ENCODE measurements at places on chromosomes 3 and 15.

GRCh38 chr3:37290551-37290950, 116.2 kb upstream of the LRRFIP2 start:
- no peak for DNase-seq

DNA sequence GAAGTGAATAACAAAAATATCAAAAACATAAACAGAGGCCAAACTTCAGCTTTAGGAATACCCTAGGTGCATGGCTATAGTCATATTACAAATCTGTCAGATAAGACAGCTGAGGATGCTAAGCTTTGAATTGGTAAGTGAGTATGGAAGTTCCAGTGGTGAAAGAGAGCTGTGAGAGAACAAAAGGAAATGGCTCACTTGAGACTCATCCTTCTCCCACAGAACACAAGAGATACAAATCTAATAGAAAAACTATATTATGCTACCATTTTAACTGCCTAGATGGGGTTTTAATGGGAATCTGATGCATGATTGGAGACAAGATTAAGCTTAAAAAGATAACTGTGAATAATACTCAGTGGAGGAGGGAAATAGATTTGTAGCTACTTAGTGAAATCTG, 21.5 kb upstream of the PEX5L start:
- no peak for DNase-seq

DNA sequence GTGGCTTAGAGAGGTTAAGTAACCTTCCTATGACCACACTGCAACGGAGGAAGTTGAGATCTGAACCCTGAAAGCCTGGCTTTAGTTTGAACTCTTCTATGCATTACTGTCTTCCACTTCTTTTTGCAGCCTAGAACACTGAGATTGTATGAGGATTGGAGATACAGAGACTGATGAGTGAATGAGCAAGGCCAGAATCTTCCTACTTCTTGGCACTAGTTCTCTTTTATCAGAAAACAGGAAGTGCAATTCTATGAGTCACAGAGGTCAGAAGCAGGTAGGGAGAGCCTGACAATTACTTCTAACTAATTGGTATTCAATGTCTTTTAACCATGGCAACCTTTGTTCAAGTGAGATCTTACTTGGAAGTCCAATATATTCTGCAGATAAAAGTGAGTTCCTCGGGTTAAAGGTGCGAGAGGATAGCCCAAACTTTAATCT, 219.0 kb downstream of the SHQ1 start:
- DNase-seq = no peak

GRCh38 chr3:32850636-32851035, 32.8 kb downstream of the TRIM71 start:
- no peak for DNase-seq

GRCh38 chr3:32995098-32995497, 43.7 kb downstream of the CCR4 start:
- DNase-seq = no peak

DNA sequence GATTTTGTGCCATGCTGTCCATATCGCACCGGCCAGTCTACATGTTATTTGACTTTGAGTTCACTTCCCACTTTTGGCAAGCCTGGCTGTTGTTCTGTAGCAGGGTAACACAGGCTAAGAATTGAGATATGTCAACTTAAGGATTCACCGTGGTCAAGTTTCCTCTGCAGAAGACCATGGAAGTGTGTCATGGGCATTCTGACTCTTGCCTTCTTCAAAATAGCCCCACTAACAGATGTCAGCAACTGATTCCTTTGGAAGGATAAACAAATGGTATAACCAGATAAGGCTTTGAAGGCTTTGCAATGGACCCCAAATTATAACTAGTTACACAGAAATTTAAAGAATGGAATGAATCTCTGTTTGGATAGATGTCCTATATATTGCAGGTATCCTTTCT, 20.1 kb upstream of the CD47 start:
- DNase-seq = no peak

DNA sequence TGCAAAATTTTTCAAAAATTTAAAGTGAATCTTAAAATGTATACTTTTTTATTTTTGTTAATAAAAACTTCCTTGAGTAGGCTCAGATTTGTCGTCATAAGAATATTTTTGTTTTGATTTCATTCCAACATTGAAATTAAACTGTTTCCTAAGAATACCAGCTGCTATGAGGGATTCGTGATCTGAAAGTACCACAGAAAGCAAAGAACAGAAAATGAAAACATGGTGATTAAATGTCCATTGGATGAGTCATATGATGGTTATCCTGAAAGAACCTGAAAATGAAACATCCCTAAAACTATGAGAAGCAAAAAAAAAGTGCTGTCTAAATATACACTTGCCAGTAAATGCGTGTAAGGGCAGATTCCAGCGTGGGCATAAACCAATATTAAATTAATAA, 143.8 kb downstream of the GMNC start:
- no peak for DNase-seq

DNA sequence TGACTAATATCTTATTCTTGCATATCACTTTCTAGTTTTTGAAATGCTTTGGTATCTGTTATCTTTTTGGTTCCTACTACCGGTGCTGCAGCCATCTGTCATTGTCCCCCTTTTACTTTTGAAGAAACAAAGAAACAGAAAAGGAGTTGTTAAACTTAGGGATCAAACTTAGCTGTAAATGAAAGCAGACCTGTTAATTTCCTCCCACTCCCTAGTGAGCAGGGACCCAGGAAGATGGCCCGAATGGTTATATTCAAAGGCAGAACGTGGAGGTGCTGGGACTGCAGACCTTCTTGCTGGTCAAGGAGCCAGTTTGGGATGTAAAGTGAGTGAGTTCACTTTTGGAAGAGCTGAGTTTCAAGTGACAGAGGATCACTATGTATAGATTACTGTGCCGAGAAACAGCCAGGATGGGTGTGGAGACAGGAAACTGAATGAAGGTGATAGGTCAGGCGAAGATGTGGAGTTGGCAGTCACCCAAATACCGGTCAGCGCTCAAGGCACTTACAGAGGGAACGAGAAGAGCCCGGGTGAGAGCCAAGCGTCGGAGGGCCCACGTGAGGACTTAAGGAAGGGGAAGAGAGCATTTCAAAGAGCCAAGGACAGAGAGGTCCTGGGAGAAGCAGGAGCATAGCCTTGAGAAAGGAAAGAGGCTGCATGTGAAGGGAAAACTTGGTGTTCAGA, 20.1 kb downstream of the KBTBD8 start:
- DNase-seq = no peak

DNA sequence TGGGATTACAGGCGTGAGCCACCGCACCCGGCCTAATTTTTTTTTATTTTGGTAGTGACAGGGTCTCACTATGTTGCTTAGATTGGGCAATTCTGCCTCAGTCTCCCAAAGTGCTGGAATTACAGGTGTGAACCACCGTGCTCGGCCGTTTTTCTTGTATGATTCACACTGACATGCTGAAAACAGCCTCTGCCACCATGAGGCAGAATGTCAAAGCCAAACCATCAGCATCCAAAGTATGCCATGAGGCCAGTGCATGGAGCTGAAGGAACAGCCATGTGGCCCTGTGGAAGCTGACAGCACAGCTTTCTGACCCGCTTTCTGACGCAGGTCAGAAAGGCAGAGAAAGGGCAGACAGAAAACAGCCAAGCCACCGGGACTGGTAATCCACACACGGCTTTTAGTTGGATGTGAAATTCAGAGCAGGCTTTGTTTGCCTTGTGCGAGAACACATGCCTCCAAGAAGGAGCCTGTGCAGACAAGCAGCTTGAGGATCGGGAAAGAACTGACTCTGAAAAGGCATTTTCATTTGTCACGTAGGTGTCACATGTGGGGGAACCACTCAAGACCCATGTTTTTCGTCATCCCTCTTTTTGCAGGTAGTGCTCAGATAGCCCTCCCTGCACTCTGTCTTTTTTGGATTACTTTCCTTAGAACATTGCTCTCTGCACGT, 25.1 kb downstream of the XYLB start:
- no peak for DNase-seq

DNA sequence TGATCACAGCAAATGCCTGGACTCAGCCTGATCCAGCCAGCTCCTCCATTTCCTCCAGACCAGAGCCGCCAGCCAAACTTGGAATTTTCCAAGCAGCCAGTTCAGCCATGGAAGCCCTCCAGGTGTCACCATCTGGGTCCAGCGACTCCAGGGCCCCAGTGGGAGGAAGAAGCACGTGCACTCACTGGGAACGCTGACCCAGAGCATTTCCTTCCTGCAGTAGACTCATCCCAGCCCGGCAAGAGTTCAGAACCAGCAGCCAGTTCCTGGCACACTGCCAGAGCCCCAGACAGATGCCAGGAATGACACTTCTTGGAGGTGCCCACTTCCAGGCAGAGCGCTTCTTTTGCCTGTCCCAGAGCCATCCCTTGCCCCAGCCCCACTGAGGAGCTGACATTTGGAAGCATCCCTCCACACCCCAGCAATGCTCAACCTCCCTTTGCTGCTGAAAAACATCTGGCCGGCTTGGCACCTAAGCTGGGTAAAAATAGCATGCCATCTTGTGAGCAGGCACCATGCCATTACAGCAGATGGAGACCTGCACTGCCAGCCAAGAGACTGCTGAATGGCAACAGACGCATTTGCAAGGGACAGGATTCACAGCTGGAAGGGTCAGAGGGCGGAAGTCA, 460.3 kb upstream of the PROK2 start:
- no peak for DNase-seq

- no peak for DNase-seq
Observed at GRCh38 chr3:197522183-197522715, 33.5 kb downstream of the BDH1 start.

DNA sequence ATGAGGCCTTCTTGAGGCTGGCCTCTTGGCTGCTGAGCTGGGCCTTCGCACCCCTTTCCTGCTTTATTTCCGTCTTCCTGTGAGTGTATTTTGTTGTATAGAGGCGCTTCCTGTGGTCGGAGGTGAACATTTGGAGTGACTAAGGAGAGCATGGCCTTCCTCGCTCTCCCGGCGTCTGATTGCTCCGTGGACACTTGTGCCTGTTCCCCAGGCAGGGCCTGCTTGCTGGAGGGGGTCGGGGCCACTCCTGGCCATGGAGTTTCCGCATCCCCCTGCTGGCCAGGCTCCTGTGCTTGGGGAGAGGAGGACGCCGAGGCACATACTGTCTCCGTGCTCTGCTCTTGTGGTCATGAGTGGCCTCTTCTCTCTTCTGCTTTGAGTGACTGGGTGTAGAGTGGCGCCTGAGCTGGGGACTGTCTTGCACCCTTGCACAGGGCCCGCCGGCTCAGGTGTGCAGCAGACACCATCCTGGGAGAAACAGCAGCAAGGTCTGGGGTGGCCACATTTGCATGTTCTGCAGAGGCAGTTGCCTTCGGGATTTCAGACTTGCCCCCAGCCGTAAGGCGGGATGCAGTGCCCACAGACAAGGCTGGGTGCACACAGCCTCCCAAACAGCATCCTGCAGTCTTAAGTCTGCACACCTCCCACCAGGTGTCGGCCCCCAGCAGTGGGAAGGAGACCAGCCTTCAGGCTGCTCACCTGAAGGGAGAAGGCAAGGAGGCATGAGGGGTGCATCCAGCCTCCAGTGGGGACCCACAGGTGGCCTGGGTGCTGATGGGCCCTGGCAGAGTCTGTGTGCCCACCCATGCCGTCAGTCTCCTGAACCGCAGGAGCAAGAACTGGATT, 16.4 kb downstream of the KLF13 start:
- DNase-seq = no peak

- DNase-seq = no peak
Observed at GRCh38 chr3:188527389-188527788, 373.4 kb downstream of the LPP start.

DNA sequence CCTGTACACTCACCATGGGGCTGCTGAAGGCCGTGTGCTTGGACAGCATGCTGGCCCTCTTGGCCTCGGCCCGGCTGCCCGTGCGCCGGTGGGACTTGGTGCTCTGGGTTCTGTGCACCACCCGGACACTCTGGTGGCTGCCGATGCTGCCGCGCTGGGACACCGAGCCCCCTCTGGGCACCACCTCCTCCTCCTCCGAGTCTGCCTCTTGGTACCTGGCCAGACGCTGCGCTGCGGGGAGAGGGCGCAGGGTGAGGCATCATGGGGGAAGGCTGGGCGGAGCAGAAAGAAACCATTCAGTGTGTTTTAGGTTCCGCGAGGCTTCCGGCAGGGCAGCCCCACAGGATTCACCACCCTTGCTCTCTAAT, 145.0 kb downstream of the ATP10A start:
- no peak for DNase-seq

- peak; percentile 15 for DNase-seq
Observed at GRCh38 chr3:39707314-39707909, 102.0 kb upstream of the MYRIP start.

DNA sequence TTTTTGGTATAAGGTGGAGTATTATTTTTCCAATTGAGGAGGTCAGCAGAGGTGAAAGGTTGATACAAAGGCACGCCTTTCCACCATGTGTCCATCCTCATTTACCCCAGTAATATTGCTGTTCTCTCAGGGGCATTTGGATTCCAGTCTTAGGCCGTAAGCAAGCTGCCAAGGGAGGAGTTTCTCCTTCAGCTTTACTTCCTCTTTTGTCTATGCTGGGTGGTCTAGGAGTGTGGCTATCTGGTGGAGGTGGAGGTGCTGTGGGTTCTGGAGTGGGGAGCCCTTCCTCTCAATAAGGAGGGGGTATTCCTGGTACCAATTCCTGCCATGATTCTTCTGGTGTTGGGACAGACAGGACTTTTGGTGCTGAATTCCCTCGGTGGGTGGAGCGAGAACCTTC, 340.6 kb downstream of the KCNH8 start:
- no peak for DNase-seq

DNA sequence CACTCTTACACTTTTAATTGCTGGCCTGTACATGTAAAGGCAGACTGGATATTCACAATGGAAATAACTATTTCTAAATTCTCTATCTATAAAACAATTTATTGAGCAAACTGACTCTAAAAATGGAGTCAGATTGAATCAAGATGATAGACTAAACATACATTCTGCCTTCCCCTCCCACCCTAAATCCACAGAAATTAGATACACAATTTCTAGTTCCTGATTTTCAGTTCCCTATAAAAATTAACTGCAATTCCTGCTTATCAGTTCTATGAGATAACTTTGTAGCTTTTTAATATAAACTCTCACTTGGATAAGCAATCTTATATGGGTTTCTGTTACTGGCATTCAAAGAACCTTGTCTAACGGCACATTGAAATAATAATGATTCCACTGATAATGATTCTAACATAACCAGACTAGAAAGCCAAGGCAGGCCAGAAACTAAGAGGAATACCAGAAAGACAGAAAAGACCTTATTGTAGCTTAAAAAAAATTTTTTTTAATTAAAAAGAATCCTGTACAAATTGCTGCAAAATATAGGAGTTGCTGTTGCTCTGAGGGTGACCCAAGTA, 33.1 kb downstream of the TBC1D5 start:
- no peak for DNase-seq

- DNase-seq = no peak
Observed at GRCh38 chr15:22974745-22975144, 5.4 kb downstream of the CYFIP1 start.

DNA sequence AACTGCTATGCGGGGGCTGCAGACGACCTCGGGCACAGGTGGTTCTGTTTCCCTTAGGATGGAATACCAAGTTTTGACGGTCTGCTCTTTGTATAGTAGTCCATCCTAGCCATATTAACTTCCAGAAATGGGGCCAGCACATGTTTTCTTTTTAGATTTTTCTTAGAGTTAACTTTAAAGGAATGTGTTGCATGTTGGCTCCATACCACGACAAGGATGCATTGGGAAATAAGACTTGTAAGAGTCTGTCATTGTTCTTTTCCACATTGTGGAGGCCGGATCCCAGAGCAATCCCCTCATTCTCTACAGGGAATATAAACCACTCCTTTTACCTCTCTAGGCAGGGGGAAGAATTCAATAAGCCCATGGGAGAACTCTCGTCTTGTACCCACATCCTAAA, 87.1 kb upstream of the PLSCR4 start:
- DNase-seq = no peak
